ENCODE measurements at places on chromosomes 4 and X.

DNA sequence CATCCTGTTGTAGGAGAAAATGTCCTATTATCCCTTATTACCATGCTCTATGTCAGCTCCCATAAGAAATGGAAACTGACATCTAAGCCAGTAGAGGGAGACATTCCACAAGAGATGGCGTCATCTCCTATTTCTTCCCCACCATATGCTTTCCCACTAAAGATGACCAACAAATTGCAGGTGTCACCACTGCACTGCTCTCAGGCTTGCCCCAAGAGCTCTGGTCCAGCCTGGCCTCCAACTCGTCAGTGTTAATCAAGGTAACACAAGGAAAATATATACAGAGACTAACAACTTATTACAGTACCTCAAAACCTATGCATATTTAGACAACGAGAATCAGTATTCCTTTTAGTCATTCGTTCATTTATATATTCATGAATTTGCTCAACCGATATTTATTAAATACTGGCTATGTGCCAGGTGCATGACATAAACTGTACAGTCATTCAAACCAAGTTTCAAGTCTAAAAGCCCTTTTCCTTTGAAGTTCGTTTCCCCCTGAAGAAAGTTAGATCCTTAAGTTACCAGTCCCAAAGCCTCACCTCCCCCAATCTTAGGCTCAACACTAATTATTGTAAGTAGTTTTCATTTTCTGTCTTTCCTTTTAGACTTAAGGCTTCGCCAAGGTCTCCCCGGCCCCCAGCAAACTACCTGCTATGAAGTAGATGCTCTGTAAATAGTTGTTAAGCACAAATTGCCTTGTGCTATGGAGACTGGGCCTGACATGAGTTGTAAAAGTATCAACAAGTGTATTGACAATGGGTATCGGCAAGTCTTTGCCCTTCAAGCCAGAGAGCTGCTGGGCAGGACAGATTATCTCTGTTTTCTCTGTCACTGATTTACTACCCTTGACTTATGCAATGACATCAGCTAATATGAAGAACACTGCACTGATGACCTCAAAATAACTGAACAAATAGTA lies 3.1 kb upstream of the FGB start:
- H3K4me3 ChIP-seq = no peak overlapping the region
- H3K27me3 ChIP-seq = peaks cover 5% of the 10 kb centered on the region
- peaks cover 2% of the 10 kb centered on the region for H3K4me1 ChIP-seq
- DNase-seq = no peak

DNA sequence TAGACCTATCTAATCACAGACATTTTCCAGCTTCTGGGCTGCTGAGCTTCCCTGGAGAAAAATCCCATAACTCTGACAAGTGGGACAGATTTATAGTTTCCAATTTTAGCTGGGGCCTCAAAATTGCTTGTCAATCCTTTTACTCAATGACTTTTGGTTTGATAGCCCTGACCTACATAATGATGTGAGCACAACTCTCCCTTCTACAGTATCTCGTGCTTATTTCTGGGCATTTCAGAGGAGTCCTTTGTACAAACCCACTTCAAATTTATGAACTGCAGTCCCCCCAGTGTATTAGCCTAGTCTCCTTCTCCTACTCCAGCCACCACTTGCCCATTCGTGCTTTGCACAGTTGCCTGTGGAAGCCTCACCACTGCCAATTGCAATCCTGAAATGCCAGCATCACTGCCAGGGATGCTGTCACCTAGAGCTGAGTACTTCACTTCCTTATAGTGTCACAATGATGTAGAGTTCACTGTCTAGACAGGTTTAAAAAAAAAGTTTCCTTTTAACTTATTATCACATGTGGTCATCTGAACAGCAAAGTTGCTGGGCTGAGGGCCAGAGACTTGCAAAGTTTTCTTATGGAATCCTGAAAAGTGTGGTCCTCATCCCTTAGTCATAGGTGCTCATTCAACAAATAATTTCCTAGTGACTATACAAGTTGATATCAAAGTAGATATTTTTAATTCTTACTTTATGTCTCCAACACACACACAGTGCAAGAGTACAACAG lies 21.2 kb downstream of the TRAM1L1 start:
- H3K36me3 ChIP-seq = no peaks in the 10 kb centered on the region
- H3K27me3 ChIP-seq = no peaks in the 10 kb centered on the region
- H3K4me1 ChIP-seq = no peaks in the 10 kb centered on the region
- no peak overlapping the region for H3K27ac ChIP-seq

- H3K36me3 ChIP-seq = no peaks in the 10 kb centered on the region
- no peaks in the 10 kb centered on the region for H3K4me1 ChIP-seq
- H3K27me3 ChIP-seq = peaks cover 26% of the 10 kb centered on the region
- H3K27ac ChIP-seq = no peak overlapping the region
Measured at GRCh38 chrX:114584983-114585842, 1.3 kb downstream of the HTR2C start.

GRCh38 chr4:100722866-100723459 lies 205.1 kb upstream of the EMCN start:
- no peaks in the 10 kb centered on the region for H3K4me1 ChIP-seq
- no peak overlapping the region for H3K27ac ChIP-seq
- H3K27me3 ChIP-seq = no peaks in the 10 kb centered on the region
- no peak overlapping the region for H3K4me3 ChIP-seq

DNA sequence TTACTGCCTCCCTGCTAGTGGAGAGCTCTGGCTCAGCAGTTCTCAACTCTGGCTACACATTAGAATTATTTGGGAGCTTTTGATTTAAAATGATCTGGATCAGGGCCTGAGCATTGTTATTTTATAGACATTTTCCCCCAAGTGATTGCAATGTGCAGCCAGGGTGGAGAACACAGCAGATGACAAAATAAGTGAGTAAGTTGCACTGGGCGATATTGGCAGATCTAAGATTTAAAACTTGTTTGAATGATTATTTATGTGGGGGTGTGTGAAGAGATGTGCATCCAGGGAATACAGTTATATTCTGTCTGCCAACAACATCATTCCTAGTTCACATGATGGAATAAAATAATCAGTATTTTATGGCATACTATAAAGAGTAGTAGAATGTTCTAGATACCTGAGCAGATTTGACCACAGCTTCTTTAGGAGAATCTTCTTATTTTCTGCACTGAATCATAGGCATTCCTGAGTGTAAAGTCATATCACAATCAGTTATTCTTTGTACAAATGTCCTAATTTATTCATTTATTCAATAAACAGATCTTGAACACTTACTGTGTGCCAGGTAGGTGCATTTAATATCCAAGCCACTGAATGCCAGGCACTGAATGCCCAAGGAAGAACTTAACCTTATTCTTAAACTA lies 123.9 kb downstream of the UCHL1 start:
- peaks cover 1% of the 10 kb centered on the region for H3K27me3 ChIP-seq
- H3K4me1 ChIP-seq = no peaks in the 10 kb centered on the region
- DNase-seq = no peak
- H3K27ac ChIP-seq = no peak overlapping the region
- H3K36me3 ChIP-seq = no peaks in the 10 kb centered on the region

DNA sequence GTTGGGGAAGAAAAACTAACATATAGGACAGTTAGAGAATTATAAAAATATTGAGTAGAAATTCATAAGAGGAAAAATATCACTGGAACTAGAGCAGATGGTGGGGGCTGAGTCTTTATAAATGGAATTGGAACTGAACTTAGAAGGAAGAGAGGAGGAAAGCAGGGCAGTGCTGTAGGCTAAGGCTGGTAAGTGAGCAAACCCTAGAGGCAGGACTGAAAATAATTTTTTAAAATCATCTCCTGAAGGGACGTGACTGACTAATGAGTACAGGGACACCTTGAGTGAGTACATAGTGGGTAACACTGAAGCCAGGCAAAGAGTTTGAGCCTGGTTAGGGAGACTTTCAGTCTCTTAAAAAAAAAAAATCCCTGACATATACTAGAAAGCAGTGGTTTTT lies 63.3 kb downstream of the GALNT7 start:
- H3K36me3 ChIP-seq = no peaks in the 10 kb centered on the region
- H3K4me1 ChIP-seq = no peaks in the 10 kb centered on the region
- no peaks in the 10 kb centered on the region for H3K27me3 ChIP-seq

GRCh38 chr4:57147335-57148060 lies 37.3 kb upstream of the IGFBP7 start:
- H3K36me3 ChIP-seq = no peaks in the 10 kb centered on the region
- H3K27me3 ChIP-seq = peaks cover 17% of the 10 kb centered on the region
- no peak for DNase-seq
- H3K4me3 ChIP-seq = no peak overlapping the region

DNA sequence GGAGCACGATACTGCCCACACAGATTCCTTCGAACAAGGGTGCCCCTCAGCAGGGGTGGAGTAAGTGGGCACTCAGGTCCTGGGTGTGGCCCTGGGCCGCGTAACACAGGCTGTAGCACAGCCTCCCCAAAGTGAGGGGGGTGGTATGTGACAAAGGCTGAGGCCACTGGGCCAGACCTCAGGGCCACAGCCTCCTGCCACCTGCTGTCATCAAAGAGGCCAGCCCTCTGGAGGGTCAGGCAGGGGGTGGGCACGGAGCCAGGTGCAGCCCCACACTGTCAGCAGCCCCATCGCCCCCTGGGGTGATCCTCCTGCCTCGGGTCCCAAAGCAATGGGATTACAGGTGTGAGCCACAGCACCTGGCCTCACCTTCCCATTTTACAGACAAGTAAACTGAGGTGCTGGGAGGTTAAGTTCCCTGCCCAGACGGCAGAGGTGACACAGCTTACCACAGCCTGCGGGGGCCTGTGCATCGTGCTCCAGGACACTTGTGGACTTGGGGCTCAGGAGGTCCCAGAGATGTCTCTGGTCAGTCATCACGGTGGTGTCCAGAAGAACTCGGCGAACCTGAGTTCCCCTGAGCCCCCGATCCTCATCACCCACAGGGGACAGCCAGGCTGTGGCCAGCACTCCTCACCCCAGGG lies 27.5 kb upstream of the MXD4 start:
- DNase-seq = peak; percentile 29
- H3K4me3 ChIP-seq = no peak overlapping the region
- no peaks in the 10 kb centered on the region for H3K27me3 ChIP-seq
- peaks cover 3% of the 10 kb centered on the region for H3K36me3 ChIP-seq
- peaks cover 19% of the 10 kb centered on the region for H3K4me1 ChIP-seq

DNA sequence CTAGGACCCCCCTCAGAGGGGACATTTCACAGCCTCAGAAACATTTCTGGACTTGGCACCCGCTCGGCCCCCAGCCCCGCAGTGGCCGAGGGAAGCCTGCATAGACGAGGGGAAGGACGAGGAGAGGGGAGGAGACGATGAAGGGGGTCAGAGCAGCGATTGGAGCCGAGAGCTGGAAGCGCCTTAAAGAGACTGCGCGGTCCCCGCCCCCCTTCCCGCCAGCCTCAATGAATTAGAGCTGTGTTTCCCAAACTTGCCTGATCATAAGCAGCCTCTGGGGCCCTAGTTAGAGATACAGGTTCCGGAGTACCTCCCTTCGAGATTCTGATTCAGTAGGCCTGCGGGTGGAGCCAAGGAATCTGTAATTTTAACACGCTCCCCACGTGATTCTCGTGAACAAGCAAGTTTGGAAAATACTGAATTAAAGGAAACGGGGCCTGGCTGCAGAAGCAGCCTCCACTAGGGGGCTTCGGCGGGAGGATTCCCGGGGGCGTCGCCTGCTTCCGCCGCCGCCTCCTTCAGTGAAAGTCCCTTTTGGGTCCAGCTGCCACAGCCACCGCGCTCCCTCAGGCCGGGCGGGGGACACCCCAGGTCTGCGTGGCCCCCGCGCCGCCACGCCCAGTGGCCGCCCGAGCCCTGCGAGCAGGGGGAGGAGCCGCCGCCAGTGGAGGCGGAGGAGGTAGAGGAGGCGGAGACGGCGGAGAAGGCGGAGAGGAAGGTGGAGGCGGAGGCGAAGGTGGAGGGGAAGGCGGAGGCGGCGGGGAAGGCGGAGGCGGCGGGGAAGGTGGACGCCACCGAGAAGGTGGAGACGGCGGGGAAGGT lies at the start of gene USP27X:
TSS of gene USP27X (plus strand) at position 651 of the 822 bp plus-strand sequence. CDS start 824 bp downstream, outside the sequence.
- DNase-seq = peak; percentile 79
- peaks cover 6% of the 10 kb centered on the region for H3K27me3 ChIP-seq
- peak within 1 kb of the TSS; percentile 80 for H3K27ac ChIP-seq
- H3K4me1 ChIP-seq = peaks cover 10% of the 10 kb centered on the region

DNA sequence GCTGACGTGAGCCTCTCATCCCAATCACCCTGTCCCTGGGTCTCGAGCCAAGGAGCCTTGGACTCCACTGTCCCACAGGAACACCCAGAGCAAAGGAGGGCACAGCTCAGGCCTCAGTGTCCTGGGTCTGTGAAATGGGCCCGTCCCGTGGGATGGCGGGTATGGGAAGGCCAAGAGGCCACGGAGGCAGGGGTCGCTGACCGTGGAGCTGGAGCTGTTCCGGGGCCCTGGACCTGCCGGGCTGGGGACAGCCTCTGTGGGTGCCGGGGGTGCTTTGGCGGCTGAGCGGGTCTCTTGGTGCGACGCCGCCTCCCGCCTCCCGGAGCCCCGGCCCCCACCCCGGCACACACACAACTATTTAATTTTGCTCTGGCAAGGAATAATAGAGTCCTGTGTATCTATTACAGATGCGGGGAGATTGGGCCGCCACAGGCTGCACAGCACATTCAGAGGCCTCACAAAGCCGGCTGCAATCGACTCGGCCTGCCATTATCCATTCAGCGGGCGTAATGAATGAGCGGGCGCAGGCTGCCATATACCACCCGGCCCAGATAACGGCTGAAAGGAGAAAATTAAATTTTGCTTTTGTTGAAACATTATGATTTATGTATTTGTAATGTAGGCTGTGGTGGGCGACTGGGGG lies 83.9 kb upstream of the NKX1-1 start:
- no peaks in the 10 kb centered on the region for H3K4me1 ChIP-seq
- H3K36me3 ChIP-seq = no peaks in the 10 kb centered on the region
- H3K4me3 ChIP-seq = no peak overlapping the region
- no peaks in the 10 kb centered on the region for H3K27me3 ChIP-seq

DNA sequence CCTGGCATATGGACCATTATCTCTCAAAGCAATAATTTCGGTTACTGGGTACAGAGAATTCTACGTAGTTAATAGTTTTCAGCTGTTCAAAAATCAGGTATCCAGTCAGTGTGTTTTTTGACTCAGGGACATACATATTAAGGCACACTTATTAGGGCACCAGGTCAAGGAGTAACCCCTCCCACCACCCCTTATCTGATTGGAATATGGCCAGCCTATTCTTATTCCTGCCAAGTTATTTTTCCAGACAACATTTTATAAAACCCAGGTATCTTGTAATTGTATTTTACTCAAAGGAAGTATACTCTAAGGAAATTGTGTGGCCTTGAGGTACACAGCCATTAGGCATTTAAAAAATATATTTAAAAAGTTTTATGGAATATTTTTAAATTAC lies 4.3 kb downstream of the ZFX start:
- DNase-seq = no peak
- no peak overlapping the region for H3K27ac ChIP-seq
- H3K36me3 ChIP-seq = peaks cover 20% of the 10 kb centered on the region
- H3K27me3 ChIP-seq = no peaks in the 10 kb centered on the region
- H3K4me1 ChIP-seq = peaks cover 40% of the 10 kb centered on the region
- peak overlapping the region; percentile 94 for H3K4me3 ChIP-seq

GRCh38 chr4:87321888-87322287 lies 794 bp downstream of the HSD17B13 start:
- H3K27me3 ChIP-seq = no peaks in the 10 kb centered on the region
- no peak overlapping the region for H3K4me3 ChIP-seq
- no peak overlapping the region for H3K27ac ChIP-seq
- no peaks in the 10 kb centered on the region for H3K4me1 ChIP-seq
- peaks cover under 1% of the 10 kb centered on the region for H3K36me3 ChIP-seq
- DNase-seq = no peak
